ENCODE measurements at places on chromosomes 16 and 17. TPM values are rescaled to one million over a fixed set of nuclear protein-coding genes. Genes with fewer than 3 reads are reported as not detected.

- no peak for DNase-seq
Observed at GRCh38 chr17:80925688-80926335, 65.8 kb upstream of the CHMP6 start.

- no peak for DNase-seq
Observed at GRCh38 chr17:32161506-32162365, 19.4 kb downstream of the RHOT1 start.

- DNase-seq = no peak
Observed at GRCh38 chr16:89052191-89052889, 41.3 kb upstream of the ACSF3 start.

DNA sequence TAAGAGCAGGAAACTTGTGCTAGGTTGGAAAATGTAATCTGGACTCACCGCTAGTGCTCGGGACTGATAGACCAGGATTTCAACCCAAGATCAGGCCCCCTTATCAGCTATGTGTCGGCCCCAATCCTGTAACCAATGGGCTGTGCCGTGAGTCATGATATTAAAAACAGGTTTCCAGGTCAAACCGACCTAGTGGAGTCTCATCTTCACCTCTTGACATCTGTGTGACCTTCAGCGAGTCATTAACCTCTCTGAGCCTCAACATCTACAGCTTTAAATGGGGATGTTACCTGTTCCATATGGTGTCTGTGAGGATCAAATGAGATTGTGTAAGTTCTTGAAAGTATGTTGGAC lies 512 bp downstream of the PMM2 start:
- DNase-seq = peak; percentile 39

DNA sequence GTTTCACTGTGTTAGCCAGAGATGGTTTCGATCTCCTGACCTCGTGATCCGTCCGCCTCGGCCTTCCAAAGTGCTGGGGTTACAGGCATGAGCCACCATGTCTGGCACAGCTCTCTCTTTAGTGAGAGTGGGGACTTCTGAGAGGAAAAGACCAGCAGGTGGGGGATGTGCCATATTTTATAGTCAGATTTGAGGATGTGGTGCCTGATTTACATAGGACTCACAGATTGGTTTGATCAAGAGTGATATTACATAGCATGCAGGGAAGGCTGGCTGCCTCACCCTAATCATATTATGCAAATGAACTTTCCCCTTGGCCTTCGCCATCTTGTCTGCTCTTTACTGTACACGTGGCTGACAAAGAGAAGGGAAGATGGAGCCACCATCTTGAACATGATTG lies 28.1 kb upstream of the MAPK3 start:
- no peak for DNase-seq

- peak; percentile 64 for DNase-seq
Observed at GRCh38 chr17:4566785-4567184, 6.4 kb upstream of the GGT6 start.

GRCh38 chr16:47392081-47392480 lies 68.8 kb downstream of the ITFG1 start:
- peak; percentile 39 for DNase-seq

Gene REXO5
- total RNA-seq = 11.2 TPM

Gene RHOT2
- total RNA-seq = 135 TPM

Gene ASB16
- total RNA-seq = 0.42 TPM

Gene TGFB1I1
- total RNA-seq = 0.83 TPM

Gene GRB2
- total RNA-seq = 166 TPM

Gene LRRC46
- total RNA-seq = 0.97 TPM
